ENCODE measurements at places on chromosomes 5 and 9.
A peak's percentile ranks its signal among the peaks of the same experiment; 100 is the strongest.

- no peak for DNase-seq
These were observed 62.6 kb upstream of the SEMA6A start for GRCh38 chr5:116637149-116637740.

DNA sequence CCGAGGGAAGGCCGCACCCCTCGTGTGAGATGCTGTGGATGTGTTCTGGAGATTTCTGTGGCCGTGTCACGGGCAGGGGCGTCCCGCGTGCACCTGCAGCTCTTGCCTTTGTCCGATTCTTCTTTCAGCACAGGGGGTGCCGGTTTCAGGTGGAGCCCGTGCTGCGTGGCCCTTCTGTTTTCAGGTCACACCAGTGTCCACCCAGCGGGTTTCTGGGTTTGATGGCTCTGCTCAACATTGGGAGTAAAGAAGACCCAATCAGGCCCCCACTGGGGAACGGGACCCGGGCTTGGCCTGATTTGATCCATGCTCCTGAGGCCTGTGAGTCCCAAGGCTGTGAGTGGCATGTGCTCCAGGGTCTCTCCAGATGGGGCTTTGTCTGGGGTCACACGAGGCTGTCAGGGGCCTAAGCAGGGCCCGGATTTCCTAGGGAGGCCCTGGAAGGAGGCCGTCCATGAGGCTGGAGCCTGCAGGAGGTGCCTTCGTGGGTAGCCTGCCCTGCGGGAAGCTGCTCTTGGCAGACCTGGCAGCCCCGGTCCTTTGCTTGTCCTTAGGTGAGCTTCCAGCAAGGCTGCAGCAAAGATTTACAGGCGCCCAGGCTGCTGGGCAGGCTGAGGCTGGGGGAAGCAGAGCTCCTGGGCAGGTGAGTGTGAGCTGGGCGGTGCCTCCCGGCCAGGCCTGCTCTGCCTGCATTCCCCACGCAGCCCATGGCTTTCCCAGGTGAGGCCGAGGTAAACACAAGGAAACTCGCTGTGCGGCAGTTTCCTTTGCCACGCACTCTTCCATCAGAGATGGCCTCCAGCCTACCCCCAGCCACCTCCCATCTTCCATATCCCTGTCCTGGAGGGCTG is 12.8 kb downstream of the MRPL36 start:
- DNase-seq = no peak

DNA sequence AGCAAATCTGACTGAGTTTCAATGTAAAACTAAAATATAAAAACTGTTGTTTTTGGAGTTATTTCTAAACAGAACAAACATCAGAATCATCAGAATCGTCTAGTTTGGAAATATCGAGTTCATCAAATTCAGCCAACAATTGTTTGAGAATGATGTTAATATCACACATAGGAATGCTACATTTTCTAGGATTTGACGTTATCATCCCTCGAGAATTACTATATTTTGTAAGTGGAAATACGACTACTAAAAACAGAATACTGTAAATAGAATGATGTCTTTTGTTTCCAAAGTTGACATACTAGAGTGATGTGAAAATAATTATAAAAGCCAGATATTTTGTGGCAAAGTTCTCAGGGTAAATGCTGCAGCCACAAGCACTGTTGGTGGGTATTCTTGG is 805.9 kb downstream of the TLE1 start:
- no peak for DNase-seq

DNA sequence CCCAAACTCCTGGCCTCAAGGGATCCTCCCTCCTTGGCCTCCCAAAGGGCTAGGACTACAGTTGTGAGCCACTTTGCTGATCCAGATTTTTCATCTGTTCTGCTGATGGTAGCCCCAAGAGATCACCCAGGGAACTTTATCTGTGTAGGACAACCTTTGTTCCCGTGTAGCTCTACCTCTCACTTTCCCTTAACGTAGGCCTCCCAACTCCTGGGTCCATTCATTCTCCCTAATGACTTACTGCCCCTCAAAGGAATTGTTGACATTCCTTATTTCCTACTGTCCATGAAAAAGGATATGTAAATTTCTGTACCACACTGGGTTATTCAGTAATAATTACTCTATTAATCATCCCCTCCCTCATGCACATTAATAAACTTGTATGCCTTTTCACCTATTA is 51.0 kb upstream of the PHF24 start:
- DNase-seq = no peak

- no peak for DNase-seq
These were observed 129.8 kb downstream of the CD180 start for GRCh38 chr5:67066815-67067214.

DNA sequence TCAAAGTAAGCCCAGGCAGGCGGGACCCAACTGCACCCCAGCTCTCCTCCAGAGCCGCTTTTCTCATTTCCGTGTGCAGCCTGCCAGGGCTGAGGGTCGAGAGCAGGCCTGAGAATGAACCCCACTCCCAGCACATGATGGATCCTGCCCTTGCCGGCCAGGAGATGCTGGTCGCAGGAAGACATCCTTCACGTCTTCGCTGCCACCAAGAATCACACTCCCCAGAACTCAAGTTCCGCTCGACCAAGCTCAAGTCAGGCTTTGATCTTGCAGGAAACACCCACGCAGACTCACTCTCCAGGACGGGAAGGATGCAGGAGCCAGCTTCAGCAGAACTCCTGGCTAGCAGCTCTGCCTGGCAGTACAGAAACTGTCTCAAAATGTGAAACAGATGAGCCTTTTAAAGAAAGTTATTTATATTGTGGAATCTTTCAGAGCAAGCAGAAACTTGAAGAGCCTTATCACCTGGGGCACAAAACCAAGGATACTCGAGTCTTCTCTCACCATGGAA is 102.4 kb downstream of the ROR2 start:
- DNase-seq = peak; percentile 56

Data from kidney epithelial cell (primary cell).